ENCODE measurements at places on chromosomes 2 and 18. TPM values are rescaled to one million over a fixed set of nuclear protein-coding genes. Genes with fewer than 3 reads are reported as not detected.
A peak's percentile ranks its signal among the peaks of the same experiment; 100 is the strongest.

Gene SAG
- not detected for total RNA-seq

DNA sequence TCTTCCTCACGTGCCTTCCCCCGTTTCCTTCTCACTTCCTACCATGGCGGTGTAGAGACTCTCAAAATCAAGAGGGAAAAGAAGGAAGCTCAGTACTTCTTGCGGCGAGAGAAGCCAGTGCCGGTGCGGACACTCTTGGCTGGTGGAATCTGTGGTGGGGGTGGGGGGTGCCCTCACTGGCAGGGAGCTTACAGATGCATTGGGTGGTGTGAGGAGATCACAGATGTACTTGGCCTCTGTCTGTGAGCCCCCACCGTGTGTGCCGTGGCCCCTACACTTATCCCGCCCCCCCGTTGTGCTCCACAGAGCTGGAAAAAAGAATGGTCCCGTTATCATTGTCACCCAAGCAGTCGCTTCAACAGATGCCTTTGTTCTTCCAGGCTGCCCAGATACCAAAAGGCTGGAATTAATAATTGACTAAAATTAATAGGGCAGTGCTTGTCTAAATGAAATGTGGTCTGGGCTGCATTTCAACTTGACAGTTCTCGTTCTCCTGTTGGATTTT is 79.8 kb downstream of the VAPA start:
- DNase-seq: no peak

Gene RBMS1
- total RNA-seq: 75.3 TPM

Gene SULT1C4
- 2.4 TPM for total RNA-seq

Gene CFAP65
- not detected for total RNA-seq

GRCh38 chr18:32072321-32072720 is 19.4 kb upstream of the RNF138 start:
- no peak for DNase-seq

- DNase-seq: no peak
Observed at GRCh38 chr2:15116830-15117229, 444.3 kb downstream of the NBAS start.

DNA sequence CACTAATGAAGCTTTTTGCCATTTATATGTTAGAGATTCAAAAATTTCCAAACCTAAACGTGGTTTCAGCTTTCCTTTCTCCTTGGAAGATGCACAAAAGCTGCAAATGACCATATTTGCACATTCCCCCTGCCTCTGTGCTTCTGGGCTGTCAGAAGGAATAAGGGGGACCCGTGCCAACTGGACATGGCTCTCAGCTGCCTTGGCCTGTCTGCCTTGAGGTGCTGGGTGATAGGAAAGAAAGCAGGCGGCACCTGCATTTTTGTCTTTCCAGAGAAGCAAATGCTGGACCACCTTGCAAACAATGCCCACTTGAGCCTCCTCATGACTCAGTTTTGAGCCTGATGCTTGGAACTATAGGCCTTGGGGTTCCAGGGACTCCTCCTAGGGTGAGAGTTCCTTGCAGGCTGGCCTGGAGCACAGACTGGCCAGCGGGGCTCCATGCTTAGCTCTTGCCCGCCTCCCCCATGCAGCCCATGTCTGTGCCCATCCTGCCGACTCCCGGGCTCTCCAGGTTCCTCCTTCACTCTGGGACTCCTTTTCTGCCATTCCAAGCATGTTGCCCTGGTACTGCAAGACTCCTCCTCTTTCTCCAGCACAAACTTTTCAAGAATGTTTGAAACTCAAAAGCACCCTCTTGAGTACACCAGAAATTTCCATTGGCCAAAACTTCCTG is 109.0 kb upstream of the EPAS1 start:
- no peak for DNase-seq

Gene KCNK3
- 0.70 TPM for total RNA-seq

DNA sequence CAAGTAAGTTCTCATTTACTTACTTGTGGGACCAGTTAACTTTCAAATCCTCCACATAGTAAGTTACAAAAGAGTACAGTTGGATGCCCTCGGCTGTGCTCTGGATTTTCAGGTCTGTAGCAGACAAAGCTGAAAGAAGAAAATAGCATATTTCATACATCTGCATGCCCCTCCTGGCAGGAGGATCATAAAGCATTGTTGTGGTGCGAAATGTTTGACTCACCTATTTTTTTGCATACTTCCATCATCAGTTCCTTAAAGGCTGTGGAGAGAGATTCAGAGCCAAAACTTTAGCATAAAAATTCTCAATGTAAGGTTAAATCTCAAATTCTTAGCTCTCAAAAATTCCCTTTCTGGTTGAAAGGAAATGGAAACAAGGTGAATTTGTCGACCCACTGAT is 70.8 kb upstream of the LPIN2 start:
- DNase-seq: no peak

DNA sequence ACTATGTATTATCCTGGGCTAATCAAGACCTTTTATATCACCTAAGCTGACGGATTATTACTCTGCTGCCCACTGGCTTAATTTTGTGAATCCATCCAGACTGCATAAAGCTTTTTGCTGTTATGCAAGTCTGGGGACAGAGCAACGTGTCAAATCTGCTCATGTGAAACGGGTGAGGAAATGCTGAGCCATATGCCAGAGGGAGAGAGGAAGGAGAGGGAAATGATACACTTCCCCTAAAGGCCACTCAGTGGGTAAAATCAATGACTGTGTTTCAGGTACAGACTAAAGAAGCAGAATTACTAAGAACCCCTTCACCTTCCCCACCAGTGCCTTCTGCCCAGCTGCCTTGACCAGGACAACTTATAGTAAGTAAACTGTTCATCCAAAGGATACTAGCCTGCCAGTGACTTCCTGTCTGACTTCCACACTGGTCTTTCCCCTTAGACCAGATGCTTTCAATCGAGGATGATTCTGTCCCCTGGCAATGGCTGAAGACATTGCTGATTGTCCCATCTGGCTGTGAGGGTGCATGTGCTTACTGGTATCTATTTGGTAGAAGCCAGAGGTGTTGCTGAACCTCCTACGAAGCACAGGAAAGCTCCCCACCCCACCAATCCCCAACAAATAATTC is 43.0 kb downstream of the STAT1 start:
- no peak for DNase-seq

Gene MYL1
- 17.5 TPM for total RNA-seq

DNA sequence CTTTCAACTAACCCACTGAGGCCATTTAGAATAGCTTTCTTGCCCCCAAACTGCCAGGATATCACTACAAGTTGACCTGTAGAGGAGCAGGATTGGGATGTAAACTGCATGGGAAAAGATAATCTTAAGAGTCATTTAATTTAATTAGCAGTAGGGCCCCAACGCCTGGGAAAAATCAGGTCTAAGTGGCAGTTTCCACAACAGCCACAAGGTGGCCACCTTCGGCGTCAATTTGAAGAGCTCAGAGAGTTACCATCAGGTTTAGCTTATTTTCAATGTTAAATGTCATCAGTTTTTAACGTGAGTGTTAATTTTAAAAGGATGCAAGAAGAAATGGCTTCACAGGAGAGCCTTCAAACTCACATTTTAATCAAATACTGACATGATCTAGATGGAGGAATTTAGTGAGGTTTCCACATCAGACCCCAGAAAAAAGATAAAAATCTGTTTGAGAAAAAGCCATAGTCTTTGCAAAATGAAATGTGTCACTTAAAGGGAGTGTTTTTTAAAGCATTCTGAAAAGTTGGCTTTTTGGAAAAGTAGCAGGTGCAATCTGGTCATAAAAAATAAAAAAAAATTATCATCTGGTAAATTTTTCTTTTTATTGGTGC is 77.3 kb upstream of the UPP2 start:
- peak; percentile 80 for DNase-seq

GRCh38 chr2:175441181-175441761 is 259.8 kb upstream of the ATP5MC3 start:
- no peak for DNase-seq
